ENCODE measurements at places on chromosomes 11 and 22.

- no peak for DNase-seq
Measured at GRCh38 chr11:104866815-104867214, 31.4 kb downstream of the CASP12 start.

DNA sequence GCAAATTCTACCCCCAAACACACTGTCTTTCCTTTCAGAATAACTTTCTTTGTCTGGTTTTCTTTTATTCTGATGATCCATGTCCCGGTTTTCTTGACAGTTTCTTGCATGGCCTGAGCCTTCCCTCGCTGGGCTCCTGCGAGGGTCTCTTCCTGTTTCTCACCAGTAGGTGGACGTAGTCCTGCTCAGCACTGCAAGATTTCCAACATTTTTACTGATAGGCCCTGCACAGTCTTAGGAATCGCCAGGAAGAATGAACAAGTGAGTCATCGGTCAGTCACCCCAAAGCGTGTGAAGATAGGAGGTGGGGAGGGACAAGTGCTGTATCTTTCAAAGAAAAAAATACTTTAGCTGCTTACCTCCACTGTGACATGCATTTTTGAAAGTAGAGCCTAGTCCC lies 16.9 kb upstream of the KIRREL3 start:
- no peak for DNase-seq

DNA sequence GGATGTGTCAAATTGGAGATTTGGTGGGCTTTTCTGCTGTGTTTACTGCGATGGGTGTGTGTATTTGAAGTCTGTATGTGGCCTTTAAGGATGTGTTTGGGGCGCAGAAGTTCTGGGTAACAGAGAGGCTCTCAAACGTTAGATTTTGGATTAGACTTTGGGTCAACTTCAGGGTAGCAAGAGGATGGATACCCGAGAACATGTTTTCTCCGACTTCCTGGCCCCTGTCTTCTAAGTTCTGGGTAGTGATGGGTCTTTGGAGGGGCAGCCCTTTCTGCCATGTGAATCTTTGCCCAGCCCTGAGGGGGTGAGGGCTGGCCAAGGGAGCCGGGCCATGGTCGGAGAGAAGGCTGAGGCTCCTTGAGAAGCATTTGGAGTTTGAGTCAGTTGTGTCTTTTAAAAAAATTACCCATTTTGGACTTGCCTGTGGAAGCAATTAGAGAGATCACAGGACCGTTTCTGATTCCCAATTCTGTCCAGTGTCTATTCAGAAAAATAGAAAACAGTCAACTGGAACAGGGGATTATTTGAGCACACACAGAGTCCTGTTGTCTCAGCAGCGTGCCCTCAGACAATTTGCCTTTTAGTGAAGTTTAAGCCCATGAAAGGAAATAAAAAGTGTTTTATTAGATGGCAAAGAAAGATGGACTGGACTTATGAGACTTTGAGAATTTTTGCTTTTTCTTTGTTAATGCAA lies 114.4 kb downstream of the PTPRJ start:
- no peak for DNase-seq

DNA sequence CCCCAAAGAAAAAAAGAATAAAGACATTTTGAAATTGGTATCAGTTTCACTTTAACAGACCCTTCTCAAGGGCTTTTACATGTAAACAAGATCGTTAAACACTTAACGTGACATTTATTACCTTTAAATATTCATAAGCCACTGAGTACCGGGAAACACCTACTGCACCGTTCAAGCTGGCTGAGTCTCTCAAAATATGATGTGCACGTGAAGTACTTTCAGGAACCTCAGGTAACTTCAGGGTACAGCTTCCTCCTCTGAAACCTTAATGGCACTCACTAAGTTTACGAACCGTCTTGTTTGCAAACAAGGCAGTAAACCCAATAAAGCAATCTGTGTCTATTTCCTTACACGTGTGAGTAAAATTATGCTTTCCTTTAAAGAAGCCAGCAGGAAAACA lies 105.5 kb upstream of the TENM4 start:
- no peak for DNase-seq

DNA sequence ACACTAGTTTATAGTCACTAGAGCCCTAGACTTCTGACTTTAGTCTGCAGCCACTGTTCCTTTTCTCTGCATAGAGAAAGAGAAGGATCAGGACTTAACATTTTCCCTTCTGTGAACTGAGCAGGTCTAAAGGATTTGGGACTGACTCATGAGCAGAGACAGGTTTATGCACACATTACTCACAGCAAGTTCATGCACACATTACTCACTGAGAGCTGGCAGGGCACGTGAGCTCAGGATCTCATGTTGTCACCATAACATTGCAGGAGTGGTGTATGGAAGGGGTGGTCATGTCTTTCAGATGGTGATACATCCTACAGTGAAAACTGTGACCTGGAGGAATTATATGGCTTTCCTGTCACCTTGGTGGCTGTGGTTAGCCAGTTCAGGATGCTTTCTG lies 56.4 kb downstream of the CEP164 start:
- DNase-seq: no peak

DNA sequence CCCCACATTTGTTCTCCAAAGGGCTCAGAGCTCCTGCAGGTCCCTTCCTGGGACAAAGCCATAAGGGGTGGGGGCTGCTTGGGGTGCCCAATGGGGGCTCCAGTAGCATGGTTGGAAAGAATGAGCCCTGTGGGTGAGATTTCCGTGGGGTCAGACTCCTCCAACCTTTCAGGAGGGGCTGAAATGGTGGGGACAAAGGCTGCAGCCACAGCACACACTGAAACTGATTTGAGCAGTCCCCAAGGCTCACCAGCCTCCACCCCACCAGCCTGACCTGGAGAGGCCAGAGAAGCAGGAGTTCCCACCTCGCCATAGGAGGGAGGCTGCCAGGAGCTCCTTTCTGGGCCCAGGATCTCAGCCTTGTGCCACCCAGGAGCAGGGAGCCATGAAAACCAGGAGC lies 69.2 kb downstream of the MN1 start:
- DNase-seq: no peak
